ENCODE measurements at places on chromosomes 5 and 9.

DNA sequence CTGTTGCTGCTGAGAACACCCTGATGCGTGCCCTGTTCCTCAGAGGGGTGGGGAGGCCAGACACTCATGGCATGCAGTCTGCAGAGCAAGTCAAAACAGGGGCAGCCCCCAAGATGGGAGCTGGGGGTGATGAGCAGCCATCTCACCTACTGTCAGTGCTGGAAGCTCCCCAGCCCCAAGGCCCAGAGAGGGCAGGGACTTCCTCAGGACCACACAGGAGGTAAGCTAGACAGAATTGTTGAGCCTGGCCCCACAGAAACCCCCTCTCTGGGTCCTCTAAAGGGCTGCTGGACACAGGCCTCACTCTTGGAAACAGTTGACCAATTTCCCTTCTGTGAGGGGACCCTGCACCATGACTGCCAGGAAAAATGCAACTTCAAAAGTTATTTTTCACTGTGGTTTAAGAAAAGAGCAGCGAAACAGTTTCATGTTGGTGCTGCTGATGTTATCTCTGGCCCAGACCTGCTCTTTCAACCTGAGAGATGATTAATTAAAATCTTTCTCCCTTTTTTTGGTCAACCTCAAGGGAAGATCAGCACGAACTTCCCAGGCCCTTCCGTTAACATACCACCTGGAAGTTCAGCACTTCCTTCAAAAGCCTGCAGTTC is 9.6 kb downstream of the CSF2 start:
- no peak for DNase-seq

DNA sequence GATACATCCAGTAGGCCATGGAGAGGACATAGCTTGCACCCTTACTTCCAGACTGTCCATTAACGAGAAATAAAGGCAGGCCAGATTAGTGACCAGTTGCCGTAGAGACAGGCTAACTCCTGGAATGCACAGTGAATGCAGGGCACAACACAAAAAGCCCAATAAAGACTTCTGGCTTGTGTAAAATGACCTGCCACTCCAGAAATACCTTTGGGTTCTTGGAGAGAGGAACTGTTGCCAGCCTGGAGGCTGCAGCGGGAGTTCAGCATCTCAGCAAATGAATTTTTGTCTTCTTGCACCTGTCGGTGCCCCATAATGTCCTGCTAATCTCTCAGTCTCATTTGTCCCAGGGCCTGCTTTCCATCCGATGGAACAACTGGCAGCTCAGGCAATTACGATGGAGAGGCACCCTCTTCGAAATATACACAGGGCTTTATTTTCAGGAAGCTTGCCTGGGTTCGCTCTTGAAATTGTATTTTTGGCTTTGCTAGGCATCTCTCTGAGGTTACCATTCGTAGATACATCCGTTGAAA is 538.8 kb upstream of the ZNF462 start:
- no peak for DNase-seq

DNA sequence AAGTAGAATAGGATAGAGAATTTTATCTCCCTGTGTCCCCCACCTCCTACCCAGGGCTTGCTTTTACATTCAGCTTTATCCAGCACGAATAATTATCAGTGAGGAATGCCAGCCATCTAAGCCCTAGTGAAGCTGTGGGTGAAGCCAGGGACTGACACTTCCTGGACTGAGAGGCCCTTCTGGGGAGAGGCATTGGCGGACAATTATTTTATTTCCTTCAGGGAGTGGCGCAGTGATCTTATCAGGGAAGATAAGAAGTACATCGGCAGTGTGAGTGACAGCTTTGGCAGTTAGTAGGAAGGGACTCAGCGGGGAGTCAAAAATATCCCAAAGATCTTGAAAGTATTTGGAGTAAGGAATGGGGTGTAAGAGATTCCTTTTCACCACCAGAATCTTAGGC is 34.9 kb upstream of the RPS23 start:
- DNase-seq = no peak

GRCh38 chr5:136605638-136606037 is 240.3 kb upstream of the TRPC7 start:
- DNase-seq = no peak

DNA sequence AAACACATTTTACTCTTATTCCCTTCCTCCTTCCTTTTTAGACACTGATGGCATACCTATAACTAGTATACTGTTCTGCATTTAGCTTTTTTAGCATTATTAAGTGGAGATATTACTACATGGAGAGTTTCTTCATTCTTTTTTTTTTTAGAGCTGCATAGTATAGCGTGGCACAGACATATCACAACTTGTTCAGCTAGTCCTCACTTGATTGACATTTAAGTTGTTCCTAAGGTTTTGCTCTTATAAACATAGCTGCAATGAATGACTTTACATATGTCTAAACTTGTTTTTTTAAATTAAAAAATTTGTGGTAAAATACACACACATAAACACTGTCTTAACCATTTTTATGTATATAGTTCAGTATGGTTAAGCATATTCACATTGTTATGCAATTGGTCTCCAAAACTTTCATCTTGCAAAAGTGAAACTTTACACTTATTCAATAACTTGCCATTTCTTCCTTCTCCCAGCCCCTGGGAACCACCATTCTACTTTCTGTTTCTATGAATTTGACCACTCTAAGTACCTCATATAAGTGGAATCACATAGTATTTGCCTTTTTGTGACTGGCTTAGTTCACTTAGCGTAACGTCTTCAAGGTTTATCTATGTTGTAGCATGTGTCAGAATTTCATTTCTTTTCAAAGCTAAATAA is 48.7 kb downstream of the ANKDD1B start:
- no peak for DNase-seq

DNA sequence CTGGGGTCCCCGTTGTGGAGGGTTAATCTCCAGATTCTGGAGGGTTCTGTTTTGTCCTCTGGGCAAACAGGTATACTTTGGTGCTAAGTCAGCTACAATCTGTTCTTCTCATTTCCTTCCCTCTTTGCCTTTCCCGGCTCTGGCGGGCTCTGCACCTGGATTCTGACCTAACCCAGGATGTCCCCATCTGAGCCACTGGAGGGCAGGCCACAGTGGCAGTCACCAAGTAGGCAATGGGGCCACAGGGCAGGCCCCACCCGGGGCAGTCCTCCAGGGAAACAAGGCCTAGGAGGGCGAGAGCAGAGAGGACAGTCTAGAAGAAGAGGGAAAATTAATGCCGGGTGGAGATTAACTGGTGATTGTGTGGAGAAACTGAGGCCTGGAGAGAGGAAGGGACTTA is 40.4 kb upstream of the HRH2 start:
- DNase-seq = no peak

All from activated CD4-positive, alpha-beta T cell treated with anti-CD3 and anti-CD28 coated beads for 1 hour (primary cell).